ENCODE measurements at places on chromosomes 6 and 20.

DNA sequence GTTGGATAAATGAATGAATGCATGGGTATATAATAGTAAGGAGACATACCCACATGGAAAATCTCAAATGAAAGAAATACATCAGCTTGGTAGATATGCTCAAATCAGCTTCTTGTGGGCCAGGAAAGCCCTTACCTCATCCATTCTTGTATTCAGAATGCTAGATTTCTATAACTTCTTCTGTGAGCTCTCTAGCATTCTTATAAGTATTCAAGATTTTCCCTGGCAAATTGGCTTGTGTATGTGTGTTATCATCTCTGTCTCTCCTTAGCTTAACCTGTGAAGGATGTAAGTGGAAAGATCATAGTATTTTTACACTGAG, 100.8 kb downstream of the OR2B2 start:
- no peak for DNase-seq

DNA sequence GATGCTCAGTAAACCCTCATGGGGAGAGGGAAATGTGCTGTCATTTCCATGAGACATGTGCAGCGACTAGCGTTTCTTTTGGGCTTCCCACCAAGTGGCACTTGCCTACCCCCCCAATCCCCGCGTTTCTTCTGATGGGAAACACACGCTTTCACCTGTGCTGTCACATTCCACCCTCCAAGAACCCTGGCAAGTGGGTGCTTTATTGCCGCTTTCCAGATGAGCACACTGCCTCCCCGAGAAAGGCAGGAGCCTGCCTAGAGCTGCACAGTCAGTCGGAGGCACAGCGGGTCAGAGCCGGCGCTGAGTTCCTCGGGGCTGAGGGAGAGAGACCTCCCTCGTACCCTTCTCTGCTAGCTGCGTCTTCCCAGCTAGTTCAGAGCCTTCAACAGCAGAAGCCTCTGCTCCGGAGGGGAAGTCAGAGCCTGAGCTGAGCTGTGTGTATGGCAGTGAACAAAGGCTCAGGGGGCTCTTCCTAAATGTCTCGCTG, 12.3 kb upstream of the CCDC167 start:
- no peak for DNase-seq

DNA sequence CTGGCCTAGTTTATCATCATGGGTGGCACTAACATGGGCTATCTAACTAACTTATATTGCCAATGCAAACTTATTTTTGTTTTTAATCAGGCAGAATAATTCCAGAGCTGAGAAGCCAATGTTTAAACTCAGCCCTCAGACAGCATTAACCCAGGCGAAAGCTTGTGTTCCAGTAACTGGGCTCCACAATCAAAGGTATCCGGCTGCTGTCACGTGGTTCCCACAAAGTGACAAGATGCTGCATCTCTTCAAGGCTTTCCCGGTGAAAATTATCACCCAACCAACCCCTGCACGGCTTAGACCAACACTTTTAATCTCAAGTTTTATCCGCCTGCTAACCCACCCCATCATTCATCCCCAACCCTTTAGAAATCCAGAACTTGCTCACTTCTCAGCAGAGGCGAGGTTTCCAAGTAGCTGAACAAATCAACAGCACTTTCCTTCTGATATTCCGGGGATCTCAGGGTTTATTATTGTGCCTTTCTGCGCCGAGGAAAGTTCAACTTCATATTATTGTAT, 885 bp downstream of the MTCL3 start:
- DNase-seq, result no peak

- DNase-seq, result no peak
Measured at GRCh38 chr6:2140438-2141128, 104.8 kb downstream of the GMDS start.

DNA sequence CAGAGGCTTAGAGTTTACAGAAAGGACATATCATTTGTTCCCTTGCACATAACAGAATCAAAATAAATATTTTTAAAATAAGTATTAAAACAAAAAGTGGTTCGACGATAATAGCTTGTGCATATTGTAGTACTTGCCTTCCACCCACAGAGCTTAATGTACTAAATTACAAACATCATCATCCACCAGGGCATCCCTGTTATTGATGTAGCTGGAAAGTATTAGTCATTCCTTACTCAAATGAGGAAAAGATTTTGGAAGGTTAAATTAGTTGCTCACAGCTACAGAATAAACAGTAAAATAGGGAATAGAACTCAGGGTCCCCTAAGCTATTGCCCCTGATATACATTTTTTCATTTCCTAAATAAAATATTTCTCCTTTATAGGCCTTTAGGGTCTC, 150.3 kb downstream of the PTPRK start:
- DNase-seq, result no peak

GRCh38 chr6:34332251-34333198, 59.9 kb downstream of the NUDT3 start:
- DNase-seq, result no peak

Measured in CD4-positive, alpha-beta T cell treated with Interleukin-6 for 4 hours (primary cell).